ENCODE measurements at places on chromosomes 13 and 19.

- DNase-seq = no peak
Measured at GRCh38 chr19:14545716-14546082, 16.3 kb downstream of the TECR start.

DNA sequence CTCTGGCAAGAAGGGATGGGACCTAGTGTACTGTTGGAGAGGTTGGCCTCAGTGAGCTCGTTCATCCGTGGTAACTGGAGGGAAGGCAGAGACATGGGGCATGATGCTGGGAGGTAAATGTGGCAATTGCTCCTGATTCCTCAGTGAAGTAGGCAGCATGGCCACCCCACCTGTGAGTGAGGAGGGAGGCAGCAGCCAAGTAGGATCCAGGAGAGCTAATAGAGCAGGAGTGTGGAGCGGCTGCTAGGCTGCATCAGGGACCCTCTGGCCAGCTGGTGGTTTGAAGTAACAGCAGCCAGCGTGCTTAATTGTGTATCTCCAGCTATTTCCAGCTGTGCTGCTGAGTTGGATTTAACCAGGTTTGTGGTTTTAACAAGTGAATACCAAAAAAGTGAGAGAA is 24.7 kb downstream of the TM9SF2 start:
- no peak for DNase-seq

DNA sequence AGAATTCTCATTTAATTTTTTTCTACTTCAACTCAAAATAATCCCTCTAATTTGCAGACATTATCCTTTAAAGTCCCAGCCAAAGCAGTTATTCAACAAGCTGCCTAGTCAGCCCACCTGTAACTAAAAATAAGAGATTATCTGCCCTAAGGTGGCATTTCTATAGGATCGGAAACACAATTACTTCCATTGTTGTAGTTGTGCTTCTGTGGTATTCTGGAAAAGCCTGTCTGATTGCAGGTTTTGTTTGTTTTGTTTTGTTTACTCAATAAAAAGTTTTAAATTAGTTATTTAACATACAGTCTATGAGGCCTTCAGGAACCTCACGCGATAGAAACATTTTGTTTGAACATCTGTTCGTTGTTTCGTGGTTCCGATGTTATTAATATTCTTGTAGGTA is 101.0 kb downstream of the ZIC5 start:
- no peak for DNase-seq

GRCh38 chr13:24243302-24243701 is 66.1 kb upstream of the C1QTNF9 start:
- DNase-seq = no peak

- DNase-seq = no peak
Measured at GRCh38 chr19:31980796-31981195, 364.6 kb upstream of the ZNF507 start.

- DNase-seq = no peak
Measured at GRCh38 chr19:51664997-51665396, 18.4 kb upstream of the SIGLEC14 start.

GRCh38 chr19:17553256-17553655 is 2.2 kb upstream of the COLGALT1 start:
- no peak for DNase-seq

DNA sequence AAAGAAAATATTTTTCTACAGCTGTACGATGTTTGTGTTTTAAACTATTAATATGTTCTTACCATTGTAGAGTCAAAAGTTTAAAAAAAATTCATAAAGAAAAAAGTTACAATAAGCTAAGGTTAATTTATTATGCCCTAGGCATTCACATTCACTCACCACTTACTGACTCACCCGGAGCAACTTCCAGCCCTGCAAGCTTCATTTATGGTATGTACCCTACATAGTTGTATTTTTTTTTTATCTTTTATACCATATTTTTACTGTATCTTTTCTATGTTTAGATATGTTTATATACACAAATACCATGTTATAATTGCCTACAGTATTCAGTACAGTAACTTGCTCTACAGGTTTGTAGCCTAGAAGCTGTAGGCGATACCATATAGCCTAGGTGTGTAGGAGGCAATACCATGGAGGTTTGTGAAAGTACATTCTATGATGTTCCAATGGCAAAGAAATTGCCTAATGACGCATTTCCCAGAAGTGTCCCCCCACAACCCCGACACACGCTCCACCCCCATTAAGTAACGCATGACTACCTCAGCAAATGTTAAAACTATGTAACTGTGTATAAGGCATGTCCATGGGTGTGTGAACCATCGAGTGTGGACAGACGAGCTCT is 60.4 kb downstream of the SLITRK6 start:
- DNase-seq = no peak

DNA sequence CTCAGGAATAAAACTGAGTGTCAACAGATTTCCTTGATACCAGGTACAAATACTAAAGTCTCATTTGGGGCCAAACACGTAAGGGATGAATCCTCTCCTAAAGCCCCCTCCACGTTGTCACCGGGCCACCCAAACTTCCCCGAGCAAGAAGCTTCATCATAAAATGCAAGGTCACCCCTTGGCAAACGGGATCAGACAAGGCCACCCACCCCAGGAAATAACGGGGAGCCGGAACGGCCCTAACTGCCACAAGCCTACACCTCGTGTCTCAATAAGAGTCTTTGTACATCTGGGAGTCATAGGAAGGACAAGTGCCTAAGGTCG is 717 bp downstream of the EEF2 start:
- DNase-seq = peak; percentile 31

DNA sequence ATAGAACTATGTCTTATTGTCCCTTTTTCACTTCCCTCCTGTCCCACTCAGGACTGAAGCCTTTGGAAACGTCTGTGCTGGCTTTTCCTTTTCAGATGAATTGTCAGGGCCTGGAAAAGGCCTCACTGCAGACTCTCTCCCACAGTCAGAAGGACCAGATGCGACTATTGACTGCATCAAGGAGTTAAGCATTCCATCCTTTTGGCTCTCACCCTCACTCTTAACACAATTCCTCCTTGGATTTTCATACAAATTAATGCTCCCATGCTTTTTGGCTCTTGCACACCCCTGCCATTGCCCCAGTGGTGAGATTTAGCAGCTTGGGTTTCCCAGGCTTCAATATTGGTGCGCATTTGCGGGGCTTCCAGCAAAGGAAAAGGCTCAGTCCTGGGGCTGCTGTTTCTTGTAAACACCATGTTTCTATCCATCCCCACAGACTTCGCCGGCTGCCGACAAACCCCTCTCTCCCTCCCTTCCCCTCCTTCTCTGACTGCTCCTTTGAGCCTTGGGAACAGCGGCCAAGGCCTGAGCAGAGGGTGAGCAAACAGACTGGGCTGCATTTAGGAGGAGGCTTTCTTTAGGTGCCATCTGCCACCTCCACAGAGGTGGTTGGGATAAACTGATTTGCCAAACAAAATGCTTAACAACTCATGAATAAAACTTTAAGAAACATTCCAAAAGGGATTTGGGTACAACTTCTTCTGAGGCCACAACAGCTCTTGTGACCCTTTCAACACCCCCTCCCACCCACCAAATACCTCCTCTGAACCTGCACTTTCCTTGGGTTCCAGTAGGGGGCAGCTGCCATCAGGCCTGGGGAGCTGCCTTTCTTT is 48.6 kb upstream of the PCDH8 start:
- peak; percentile 31 for DNase-seq

- DNase-seq = peak; percentile 56
Measured at GRCh38 chr19:35828692-35829301, 16.2 kb upstream of the PRODH2 start.

- no peak for DNase-seq
Measured at GRCh38 chr13:20173116-20173746, 12.4 kb upstream of the GJA3 start.

- DNase-seq = no peak
Measured at GRCh38 chr13:92384410-92384809, 842.2 kb upstream of the GPC6 start.

- no peak for DNase-seq
Measured at GRCh38 chr19:2490659-2491058, 14.7 kb downstream of the GADD45B start.

DNA sequence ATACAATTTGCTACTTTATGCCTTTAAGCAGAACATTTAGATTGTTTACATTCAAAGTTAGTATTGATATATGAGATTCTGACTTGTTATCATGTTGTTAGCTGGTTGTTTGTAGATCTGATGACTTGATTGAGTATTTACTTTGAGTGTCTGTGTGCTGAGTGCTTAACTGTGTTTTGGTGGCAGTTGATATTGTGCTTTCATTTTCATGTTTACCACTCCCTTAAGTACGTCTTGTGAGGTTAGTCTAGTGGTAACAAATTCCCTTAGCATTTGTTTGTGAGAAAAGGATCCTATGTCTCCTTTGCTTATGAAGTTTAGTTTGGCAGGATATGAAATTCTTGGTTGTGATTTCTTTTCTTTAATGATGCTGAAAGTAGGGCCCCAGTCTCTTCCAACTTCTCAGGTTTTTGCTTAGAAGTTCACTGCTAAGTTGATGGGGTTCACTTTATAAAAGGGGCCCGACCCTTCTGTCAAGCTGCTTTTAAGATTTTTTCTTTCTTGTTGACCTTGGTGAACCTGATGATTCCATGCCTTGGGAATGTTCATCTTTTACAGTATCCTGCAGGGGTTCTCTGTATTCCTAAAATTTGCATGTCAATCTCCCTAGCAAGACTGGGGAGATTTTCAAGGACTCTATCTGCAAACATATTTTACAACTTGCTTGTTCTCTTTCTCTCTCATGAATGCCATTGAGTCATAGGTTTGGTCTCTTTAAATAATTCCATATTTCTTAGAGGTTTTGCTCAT is 1095.4 kb upstream of the PCDH20 start:
- no peak for DNase-seq

DNA sequence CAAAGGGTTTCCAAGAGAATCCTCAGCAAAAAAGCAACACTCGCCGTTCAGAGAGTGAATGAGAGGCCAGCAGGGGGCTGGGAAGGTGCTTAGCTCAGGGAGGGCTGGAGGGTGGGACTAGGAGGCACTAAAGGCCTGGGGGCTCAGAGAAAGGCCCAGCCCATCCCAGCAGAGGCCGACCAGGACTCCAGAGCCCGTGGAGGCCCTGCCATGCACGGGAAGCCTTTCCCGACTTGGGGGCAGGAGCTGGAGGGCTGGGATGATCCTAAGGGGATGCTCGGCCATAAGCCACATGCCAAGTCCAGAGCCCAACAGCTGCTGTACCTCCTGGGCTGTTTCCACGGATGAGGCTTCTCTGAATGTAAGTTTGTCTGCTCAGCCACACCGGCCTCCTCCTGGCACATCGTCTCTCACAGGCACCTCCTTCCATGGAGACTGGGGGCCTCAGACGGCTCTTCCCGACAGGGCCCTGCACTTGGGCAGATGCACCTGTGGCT is 19.5 kb downstream of the RASA3 start:
- no peak for DNase-seq

DNA sequence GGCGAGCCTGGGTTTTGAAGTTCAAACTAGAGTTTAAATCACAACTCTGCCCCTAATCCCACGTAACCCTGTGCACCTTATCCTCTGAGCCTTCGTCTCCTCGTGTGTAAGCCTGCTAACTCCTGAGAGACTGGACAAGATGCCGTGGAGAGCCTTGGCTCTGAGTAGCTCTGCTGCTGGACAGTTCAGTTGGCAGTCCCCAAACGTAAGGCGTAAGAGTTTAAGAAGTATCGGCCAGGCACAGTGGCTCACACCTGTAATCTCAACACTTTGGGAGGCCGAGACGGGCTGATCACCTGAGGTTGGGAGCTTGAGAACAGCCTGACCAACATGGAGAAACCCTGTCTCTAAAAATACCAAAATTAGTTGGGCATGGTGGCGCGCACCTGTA is 4.7 kb upstream of the CD79A start:
- DNase-seq = no peak

- no peak for DNase-seq
Measured at GRCh38 chr13:112850273-112850672, 118.7 kb upstream of the MCF2L start.
